ENCODE measurements at places on chromosomes 4 and X. TPM values are rescaled to one million over a fixed set of nuclear protein-coding genes. Genes with fewer than 3 reads are reported as not detected.

Gene TLR1
- total RNA-seq = 9.8 TPM

Gene EVC
- total RNA-seq = 4.6 TPM

GRCh38 chr4:87375719-87376291, 15.2 kb downstream of the HSD17B11 start:
- no peaks in the 10 kb centered on the region for H3K27me3 ChIP-seq
- peaks cover 38% of the 10 kb centered on the region for H3K36me3 ChIP-seq
- H3K4me3 ChIP-seq = no peak overlapping the region
- H3K27ac ChIP-seq = no peak overlapping the region
- H3K4me1 ChIP-seq = no peaks in the 10 kb centered on the region

GRCh38 chr4:73864365-73864764, 4.8 kb upstream of the CXCL1 start:
- no peak for DNase-seq
- H3K4me3 ChIP-seq = no peak overlapping the region
- H3K4me1 ChIP-seq = no peaks in the 10 kb centered on the region
- H3K27ac ChIP-seq = no peak overlapping the region

- no peaks in the 10 kb centered on the region for H3K27me3 ChIP-seq
- no peak overlapping the region for H3K4me3 ChIP-seq
- no peaks in the 10 kb centered on the region for H3K36me3 ChIP-seq
Observed at GRCh38 chr4:177064729-177065394, 244.8 kb upstream of the NEIL3 start.

DNA sequence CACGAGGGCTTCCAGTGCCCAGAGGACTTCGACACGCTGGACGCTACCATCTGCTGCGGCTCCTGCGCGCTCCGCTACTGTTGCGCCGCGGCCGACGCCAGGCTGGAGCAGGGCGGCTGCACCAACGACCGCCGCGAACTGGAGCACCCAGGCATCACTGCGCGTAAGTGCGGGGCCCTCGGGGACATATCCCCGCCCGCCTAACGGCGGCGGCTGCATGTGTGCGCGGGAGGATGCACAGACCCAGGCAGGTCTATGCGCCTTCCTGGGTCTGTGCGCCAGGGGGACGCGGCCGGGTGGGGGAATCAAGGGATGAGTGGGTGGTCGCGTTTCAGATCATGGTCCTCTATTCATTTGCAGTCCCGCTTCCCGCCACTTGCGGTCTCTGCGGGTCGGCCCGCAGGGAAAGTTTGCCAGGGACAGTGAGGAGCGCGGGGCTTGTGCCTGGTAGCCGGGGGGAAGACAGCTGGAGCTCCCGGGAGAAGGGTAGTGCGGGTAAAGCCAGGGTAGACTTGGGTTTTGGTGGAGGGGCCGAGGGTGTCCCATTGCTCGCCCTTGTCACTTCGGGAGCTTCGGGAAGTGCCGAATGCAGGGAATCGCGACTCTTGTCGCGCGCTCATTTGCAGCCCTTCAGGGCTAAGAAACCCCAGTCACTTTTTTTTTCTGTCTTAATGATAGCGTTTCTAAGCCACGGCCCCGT, 1.0 kb downstream of the SHISA3 start:
- H3K27me3 ChIP-seq = peaks cover 40% of the 10 kb centered on the region
- no peak overlapping the region for H3K27ac ChIP-seq
- no peak overlapping the region for H3K4me3 ChIP-seq

Gene PDHA1
- total RNA-seq = 87.6 TPM

Gene USP26
- not detected for total RNA-seq

GRCh38 chrX:20313899-20314298, 47.2 kb upstream of the RPS6KA3 start:
- no peak for DNase-seq
- no peaks in the 10 kb centered on the region for H3K36me3 ChIP-seq
- H3K27me3 ChIP-seq = no peaks in the 10 kb centered on the region
- no peak overlapping the region for H3K4me3 ChIP-seq

DNA sequence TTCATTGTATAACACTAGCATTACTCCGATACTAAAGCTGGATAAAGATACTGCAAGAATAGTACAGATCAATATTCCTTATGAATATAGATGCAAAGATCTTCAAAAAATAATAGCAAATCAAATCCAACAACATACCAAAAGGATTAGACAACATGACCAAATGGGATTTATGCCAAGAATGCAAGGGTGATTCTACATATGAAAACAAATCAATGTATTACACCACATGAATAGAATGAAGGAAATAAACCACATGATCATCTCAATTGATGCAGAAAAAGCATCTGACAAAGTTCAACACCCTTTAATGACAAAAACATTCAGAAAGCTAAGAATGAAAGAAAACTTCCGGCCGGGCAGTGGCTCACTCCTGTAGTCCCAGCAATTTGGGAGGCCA, 42.8 kb downstream of the CUL4B start:
- H3K4me3 ChIP-seq = no peak overlapping the region
- H3K36me3 ChIP-seq = no peaks in the 10 kb centered on the region
- no peak overlapping the region for H3K27ac ChIP-seq
- H3K27me3 ChIP-seq = no peaks in the 10 kb centered on the region
- DNase-seq = no peak
- H3K4me1 ChIP-seq = no peaks in the 10 kb centered on the region

DNA sequence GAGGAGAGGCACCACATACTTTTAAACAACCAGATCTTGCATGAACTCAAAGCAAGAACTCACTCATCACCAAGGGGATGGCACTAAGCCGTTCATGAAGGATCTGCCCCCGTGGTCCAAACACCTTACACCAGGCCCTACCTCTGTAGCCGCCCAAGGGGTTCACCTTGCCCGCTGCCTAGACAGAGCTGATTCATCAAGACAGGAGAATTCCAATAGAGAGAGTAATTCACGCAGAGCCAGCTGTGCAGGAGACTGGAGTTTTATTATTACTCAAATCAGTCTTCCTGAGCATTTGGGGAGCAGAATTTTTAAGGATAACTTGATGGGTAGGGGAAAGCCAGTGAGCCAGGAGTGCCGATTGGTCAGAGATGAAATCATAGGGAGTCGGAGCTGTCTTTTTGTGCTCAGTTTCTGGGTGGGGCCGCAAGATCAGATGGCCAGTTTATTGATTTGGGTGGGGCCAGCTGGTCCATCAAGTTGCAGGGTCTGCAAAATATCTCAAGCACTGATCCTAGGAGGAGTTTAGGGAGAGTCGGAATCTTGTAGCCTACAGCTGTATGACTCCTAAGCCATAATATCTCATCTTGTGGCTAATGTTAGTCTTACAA, 364.7 kb downstream of the PCDH7 start:
- no peaks in the 10 kb centered on the region for H3K4me1 ChIP-seq
- H3K4me3 ChIP-seq = no peak overlapping the region
- no peaks in the 10 kb centered on the region for H3K27me3 ChIP-seq
- no peak for DNase-seq
- H3K36me3 ChIP-seq = no peaks in the 10 kb centered on the region

DNA sequence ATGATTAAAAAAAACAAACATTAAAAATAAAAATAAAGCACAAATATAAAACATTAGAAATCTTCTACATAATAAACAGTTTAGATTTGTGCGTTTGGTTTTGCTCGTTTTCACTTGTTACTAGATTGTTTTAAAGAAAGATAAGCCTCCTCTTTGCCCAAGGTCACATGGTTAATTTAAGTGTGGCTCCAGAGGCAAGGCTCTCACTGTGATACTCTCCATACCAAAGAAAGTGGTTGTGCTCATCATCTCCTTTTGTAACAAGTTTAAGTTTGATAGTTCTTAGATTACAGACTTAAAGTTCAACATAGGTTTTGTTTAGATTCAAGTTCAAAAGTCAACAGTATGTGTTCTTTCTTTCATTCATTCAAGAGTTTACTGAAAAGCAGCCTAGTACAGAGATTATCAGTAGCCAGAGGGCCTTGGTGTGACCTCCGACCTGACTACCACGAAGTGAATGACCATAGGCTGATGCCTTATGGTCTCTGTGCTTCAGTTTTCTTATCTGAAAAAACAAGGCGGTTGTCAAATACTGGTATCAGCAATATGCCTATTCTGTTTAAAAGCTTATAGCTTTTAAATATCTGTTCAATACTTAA, 133.2 kb downstream of the ZAR1 start:
- H3K27me3 ChIP-seq = no peaks in the 10 kb centered on the region
- no peak overlapping the region for H3K27ac ChIP-seq
- H3K4me3 ChIP-seq = no peak overlapping the region
- H3K4me1 ChIP-seq = no peaks in the 10 kb centered on the region
- DNase-seq = no peak
- peaks cover 36% of the 10 kb centered on the region for H3K36me3 ChIP-seq

Gene XK
- total RNA-seq = 0.99 TPM

DNA sequence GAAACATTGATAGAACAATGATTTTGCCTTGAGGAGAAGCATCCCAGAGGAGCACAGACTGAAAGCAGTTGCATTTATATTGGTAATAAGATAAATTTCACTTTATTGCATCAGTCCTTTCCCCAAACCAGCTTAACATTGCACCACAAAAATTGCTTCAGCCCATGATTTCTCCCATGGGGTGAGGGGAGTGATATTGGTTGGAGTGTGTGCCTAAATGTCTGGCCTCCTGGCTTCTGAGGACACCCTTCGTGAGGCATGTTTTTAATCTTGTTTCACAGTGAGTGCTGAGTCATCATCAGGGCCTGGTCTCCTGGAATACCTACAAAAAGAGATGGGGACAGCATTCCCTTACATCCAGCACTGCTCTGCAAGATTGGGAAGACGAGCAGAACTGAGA, 487.9 kb downstream of the C4orf33 start:
- no peak overlapping the region for H3K27ac ChIP-seq
- DNase-seq = no peak
- H3K4me3 ChIP-seq = no peak overlapping the region
- H3K36me3 ChIP-seq = no peaks in the 10 kb centered on the region
- H3K4me1 ChIP-seq = no peaks in the 10 kb centered on the region

Gene S100G
- total RNA-seq = not detected

Gene HSFX4
- not detected for total RNA-seq

DNA sequence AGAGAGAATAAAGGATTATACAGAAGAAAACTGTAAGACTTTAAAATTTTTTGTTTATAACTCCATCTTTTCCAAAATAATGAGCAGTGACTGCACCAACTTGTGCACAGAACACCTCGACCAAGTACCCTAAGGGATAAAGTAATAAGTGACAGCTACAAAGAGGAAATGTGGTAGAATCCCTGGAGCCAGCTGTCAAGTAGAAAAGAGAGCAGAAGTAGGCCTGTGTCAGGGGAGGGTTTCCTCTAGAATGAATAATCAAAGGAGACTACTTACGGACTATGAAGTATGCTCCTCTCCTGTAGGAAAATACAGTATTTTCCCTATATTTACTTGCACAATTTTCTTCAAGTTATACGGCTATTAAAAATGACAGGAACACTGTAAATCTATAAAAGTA, 1.2 kb downstream of the EIF1AX start:
- H3K27me3 ChIP-seq = no peaks in the 10 kb centered on the region
- H3K36me3 ChIP-seq = peaks cover 22% of the 10 kb centered on the region
- peak overlapping the region; percentile 79 for H3K27ac ChIP-seq
- H3K4me1 ChIP-seq = peaks cover 21% of the 10 kb centered on the region
- H3K4me3 ChIP-seq = peak overlapping the region; percentile 96

GRCh38 chrX:97310373-97310772, 426.7 kb downstream of the RPA4 start:
- no peak for DNase-seq
- no peaks in the 10 kb centered on the region for H3K27me3 ChIP-seq
- no peaks in the 10 kb centered on the region for H3K36me3 ChIP-seq
- H3K4me1 ChIP-seq = no peaks in the 10 kb centered on the region
- no peak overlapping the region for H3K4me3 ChIP-seq

Gene PPBP
- total RNA-seq = 173 TPM

DNA sequence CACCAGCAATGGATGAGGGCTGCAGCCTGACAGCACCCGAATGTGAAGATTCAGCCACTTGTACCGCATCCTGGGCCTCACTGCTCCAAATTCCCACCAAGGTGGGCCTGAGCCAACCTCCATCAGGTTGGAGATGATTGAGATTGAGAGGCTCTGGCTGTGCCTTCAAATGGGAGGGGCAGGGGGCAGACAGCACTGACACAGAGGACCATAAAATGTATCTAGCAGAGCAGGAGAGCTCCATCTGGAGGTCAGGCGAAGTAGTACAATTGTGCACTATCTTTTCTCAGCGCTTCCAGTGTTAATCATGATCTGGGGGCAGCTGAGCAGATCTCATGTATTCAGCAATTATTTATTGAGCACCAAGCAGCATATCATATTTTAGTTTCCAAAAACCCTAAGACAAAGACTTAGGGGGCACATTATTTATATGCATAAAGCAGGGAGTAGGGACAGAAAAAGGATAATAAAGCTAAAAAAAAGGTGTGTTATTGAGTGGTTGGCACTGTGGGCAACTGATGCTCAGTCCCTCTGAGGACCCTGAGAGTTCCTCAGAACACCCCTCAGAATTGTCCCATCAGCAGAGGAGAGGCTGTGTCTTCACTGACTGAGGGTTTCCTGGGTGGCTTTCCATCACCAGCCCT, 31.6 kb upstream of the C1QTNF7 start:
- no peak overlapping the region for H3K27ac ChIP-seq
- H3K4me3 ChIP-seq = no peak overlapping the region
- DNase-seq = peak; percentile 4
- H3K4me1 ChIP-seq = peaks cover 10% of the 10 kb centered on the region
- H3K27me3 ChIP-seq = no peaks in the 10 kb centered on the region

Gene ZAR1
- not detected for total RNA-seq

Gene FRMPD4
- total RNA-seq = not detected

- no peaks in the 10 kb centered on the region for H3K36me3 ChIP-seq
- H3K27me3 ChIP-seq = no peaks in the 10 kb centered on the region
- DNase-seq = no peak
- H3K4me3 ChIP-seq = no peak overlapping the region
- no peak overlapping the region for H3K27ac ChIP-seq
Observed at GRCh38 chr4:128633067-128633466, 176.4 kb upstream of the JADE1 start.

DNA sequence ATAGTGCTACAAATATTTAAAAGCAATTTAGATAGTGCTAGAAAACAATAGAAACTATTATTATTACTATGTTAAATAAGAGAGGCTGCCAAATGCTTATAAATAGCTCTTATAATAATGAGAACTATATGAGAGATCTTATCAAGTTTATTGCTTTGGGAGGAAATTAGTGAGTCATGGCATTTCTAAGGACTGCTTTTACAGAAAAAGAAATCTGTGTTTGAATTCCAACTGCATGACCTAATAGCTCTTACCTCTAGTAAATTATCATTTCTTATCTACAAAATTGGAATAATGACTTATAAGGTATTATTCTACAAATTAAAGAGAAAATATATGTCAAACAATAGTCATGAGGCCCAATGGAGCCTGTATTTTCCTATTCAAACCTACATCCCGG, 177.2 kb downstream of the GABRG1 start:
- H3K4me3 ChIP-seq = no peak overlapping the region
- no peaks in the 10 kb centered on the region for H3K27me3 ChIP-seq
- H3K27ac ChIP-seq = no peak overlapping the region
- no peaks in the 10 kb centered on the region for H3K36me3 ChIP-seq

Gene HSFX1
- total RNA-seq = 0.32 TPM

Gene SMIM10L2A
- 0.42 TPM for total RNA-seq

All from CD4-positive, CD25-positive, alpha-beta regulatory T cell (primary cell).